ENCODE measurements at places on chromosomes 2 and 18.

- DNase-seq, result no peak
Measured at GRCh38 chr2:173962031-173962430, 3.1 kb downstream of the SP3 start.

- no peak for DNase-seq
Measured at GRCh38 chr18:57475408-57475807, 40.2 kb downstream of the ONECUT2 start.

GRCh38 chr18:44803019-44803650, 122.4 kb downstream of the SETBP1 start:
- no peak for DNase-seq

DNA sequence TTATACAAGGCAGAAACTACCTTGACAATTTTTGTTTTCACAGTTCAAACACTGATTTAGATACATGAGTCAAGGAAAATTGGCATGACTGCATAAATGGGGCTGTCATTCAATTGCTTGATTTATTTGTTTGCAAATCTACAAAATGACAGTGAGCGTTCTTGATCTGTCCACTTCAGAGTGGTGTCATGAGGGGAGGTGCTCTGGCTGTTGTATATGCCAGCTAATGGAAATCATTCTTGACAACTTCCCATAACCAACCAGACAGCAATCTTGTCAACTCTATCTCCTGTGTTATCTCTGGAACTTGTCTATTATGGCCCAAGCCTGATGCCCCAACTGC, 120.6 kb upstream of the UGP2 start:
- DNase-seq, result no peak

Data from activated CD8-positive, alpha-beta memory T cell treated with anti-CD3 and anti-CD28 coated beads for 1 hour (primary cell).